ENCODE measurements at places on chromosomes 1 and 21. TPM values are rescaled to one million over a fixed set of nuclear protein-coding genes. Genes with fewer than 3 reads are reported as not detected.

CR1 gene
- not detected for total RNA-seq

ACKR1 gene
- not detected for total RNA-seq

TFB2M gene
- 16.8 TPM for total RNA-seq

DNASE2B gene
- not detected for total RNA-seq

PDZK1IP1 gene
- total RNA-seq, result 0.26 TPM

BACE2 gene
- 64.8 TPM for total RNA-seq

RBM11 gene
- 0.26 TPM for total RNA-seq

TIMM17A gene
- 74.9 TPM for total RNA-seq

UMODL1 gene
- total RNA-seq, result not detected

LMO4 gene
- 73.7 TPM for total RNA-seq

RIPK4 gene
- total RNA-seq, result 35.5 TPM

TSPEAR gene
- total RNA-seq, result not detected

ATP1A4 gene
- not detected for total RNA-seq

Measured in bronchial epithelial cell (primary cell).